ENCODE measurements at places on chromosomes 6 and 20.

- no peak for DNase-seq
Measured at GRCh38 chr6:6512711-6513110, 75.8 kb upstream of the LY86 start.

DNA sequence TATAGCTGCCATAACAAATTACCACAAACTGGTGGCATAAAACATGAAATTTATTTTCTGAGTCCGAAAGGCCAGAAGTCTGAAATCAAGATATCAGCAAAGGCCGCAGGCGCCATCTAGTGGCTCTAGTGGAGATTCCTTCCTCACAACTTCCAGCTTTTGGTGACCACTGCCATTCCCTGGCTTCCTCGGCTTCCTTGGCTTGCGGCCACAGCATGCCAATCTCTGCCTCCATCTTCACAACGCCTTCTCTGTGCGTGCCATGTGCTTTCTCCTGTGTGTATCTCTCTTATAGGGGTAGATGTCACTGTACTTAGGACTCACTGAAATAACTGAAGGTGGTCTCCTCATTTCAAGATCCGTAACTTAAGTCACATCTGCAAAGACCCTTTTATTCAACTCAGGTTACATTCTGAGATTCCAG lies 5.4 kb upstream of the PLAGL1 start:
- peak; percentile 70 for DNase-seq

DNA sequence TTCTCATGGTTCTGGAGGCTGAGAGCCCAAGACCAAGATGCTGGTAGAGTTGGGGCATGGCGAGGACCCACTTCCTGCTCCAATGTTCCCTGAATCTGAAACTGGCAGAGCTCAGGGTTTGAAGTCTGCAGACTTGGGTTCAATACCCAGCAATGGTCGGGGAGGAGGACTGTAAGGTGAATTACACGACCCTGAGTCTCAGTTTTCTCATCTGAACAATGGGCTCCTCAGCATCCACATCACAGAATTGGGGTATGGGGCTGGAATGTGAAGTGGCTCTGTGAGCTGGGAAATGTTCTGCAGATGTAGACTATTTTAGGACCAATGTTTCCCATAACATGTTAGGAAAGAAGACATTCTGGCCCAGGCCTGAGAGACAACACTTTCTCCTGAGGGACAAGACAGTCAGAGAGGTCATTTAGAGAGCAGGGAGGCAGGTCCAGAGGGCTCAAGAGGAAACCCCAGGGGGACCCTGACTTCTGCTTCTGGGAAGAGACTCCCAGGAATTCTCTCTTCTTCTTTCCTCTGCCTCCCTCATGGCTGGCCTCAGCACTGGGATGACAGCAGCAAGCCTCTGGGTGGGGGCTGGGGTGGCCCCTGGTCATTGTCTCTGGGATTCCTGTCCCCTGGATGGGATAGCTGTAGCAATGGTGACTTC lies 141.3 kb upstream of the PMEPA1 start:
- DNase-seq = peak; percentile 36

DNA sequence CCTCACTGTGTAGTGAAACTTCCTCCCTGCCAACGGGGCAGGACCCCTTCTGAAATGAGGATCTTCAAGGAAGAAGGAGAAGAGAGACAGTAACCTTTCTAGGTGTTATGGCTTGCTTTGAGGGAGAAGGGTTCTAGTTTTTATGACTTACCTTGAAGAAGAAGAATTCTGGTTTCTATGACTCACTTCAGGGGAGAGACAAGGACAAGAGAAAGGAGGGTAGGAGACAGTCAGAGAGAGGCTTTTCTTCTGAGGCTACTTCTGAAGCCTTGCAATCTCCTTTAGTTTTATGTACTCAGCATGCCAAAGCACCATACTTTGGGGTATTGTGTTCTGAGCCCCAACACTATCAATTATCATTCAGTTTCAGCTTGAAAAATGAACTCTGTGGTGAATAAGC lies 25.8 kb upstream of the IBTK start:
- DNase-seq = no peak

- DNase-seq = no peak
Measured at GRCh38 chr20:35091816-35092523, 637 bp downstream of the TRPC4AP start.

DNA sequence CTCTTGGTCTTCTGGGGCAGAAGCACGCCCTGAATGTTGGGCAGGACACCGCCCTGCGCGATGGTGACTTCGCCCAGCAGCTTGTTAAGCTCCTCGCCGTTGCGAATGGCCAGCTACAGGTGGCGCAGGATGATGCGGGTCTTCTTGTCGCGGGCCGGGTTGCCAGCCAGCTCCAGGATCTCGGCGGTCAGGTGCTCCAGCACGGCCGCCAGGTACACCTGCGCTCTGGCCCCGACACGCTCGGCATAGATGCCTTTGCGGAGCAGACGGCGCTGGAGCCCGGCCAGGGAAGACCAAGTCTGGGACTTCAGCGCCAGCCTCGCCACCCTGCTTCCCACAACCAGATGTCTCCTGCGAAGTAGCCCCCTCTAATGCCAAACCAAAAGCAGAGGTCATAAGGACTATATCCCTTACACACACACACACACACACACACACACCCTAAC lies 8.0 kb upstream of the SLC17A3 start:
- DNase-seq = peak; percentile 79

DNA sequence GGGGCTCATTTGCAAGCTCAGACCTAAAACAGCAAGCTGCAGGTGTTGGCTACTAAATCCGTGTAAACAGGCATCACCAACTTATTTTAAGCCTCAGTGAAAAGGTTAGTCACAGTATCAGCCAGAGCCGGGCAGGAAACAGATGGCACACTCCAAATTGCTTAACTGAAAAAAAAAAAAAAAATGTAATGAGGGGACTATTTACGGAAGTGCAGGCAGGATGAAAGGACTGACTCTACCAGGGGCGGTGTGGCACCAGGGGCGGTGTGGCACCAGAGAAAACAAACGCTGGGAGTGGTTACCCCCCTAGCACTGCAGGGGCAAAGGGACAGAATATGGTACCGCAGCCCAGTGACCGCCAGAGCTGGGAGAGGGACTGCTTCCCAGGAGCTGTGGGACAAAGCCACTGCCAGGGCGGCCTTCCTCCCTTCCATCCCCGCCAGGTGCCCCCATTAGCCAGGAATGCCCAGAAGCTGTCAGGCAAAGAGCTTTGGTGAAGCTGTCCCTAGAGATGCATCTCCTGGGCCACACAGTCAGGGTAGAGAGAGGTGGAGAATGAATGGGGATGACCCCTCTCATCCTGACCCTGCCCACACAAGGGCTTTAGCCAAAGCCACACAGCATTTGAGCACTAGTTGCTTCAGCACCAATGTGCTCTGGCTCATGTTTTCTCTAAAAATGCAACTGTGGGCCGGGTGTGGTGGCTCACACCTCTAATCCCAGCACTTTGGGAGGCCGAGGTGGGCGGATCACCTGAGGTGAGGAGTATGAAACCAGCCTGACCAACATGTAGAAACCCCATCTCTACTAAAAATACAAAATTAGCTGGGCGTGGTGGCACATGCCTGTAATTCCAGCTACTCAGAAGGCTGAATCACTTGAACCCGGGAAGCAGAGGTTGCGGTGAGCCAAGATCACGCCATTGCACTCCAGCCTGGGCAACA lies 39.6 kb upstream of the GFOD1 start:
- no peak for DNase-seq

- DNase-seq = no peak
Measured at GRCh38 chr6:22437665-22438064, 131.7 kb upstream of the HDGFL1 start.

DNA sequence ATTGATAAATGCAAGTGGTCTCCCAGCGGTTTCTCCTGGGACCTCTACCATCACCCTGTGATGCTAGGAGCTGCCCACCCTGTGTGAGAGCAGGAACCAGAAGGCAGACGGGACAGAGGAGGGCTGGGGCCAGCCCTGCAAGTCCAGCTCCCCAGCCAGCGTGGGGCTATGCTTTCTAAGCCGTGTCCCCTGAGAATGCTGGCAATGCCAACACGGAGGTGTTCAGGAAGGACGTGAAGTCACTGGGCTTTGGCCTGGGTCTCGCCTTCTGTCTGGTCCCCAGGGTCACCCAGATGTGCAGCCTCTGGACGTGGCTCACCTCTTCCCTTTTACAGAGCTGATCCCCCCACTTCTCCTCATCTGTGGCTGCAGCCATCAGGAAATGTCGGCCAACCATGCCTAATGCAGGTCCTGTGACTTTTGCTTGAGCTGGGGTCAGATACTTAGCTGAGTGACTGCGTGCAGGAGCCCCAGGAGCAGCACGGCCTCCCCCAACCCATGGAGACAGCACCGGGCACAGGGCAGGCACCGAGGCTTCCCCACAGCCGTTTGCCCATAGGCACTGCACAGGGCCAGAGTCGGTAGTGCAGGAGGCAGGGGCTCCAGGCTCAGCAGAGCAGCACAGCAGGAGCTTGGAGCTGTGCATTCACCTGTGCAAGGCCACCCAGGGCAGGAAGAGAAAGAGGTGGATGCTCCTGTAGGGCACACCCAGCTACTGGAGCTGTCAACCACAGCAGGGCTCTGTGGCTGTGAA lies 66.2 kb downstream of the GNAS-AS1 start:
- DNase-seq = no peak

DNA sequence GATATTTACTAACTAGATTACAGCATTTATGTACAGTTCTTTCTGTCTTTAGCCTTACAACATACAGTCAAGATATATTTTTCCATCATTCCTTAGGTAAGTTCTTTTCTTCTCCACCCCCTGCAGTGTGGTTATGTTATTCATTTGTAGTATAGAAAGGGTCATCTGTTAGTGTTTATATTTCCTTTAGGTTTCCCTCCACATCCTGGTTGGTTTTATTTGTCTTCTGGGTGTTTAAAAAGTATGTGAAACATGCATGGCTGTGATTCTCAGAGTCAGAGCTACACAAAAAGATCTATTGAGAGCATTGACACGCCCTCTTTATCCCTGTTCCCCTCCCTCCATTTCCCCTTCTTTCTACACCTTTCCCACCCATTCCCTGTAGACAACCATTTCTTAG lies 20.1 kb downstream of the DHX35 start:
- DNase-seq = no peak

DNA sequence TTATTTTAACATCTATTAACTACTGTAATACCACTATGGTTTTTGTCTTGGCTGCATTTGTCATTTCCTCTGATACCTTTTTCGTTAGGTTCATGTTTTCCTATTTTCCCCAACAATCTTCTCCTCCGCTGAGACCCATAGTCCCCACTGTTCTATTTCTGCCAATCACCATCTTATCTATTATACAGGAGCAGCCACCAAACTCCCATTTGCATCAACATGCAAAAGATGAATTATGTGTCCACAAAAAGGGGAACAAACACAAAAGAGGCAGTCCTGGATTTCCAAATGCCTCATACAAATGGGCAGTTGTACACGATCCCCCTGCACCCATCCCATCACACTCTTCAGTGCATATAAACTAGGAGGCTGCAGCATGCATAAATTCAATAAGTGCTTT lies 121.7 kb upstream of the MYLIP start:
- no peak for DNase-seq

GRCh38 chr6:74734901-74735300 lies 471.0 kb downstream of the COL12A1 start:
- no peak for DNase-seq

DNA sequence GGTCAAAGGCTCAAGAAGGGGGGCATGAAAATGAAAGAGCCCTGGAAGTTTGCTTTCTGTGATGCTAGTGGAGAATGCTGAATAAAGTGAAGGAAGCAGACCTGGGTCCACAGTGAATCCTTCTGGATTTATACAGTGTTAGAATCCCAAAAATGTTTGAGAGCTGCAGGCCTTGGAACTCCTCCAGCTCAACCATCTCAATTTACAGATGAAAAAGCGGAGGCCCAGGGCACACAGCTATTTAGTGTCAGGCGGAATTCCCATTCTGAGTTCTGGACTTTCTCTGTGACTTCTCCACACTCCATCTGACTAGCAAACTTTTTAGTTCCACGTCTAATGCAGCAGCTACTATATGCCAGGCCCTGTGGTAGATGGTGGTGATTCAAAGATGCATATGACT lies 1.5 kb upstream of the PRSS35 start:
- DNase-seq = no peak

DNA sequence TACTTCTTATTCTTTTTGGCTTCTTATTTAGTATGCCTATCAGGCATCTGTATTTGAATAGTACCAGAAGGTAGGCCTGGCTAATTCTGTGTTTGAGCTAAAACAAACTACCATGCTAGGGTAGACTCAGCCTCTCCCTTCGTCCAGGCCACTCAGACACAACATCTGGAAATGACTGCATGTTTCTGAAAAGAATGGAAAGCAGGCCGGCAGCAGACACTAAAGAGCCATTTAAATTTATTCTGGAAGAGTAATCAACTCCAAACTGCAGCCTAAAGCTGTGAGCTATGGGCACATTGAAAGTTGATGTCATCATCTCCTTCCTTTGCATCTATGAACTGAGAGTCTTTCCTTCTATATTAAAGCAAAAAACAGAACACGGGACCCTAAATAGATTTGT lies 70.9 kb upstream of the SAMD5 start:
- DNase-seq = no peak

- DNase-seq = no peak
Measured at GRCh38 chr20:25544311-25544710, 41.0 kb downstream of the NINL start.

- DNase-seq = no peak
Measured at GRCh38 chr20:8433291-8433690, 301.2 kb downstream of the PLCB1 start.

GRCh38 chr6:151286214-151286613 lies 46.4 kb downstream of the AKAP12 start:
- no peak for DNase-seq

- DNase-seq = no peak
Measured at GRCh38 chr20:1804554-1804956, 90.7 kb upstream of the SIRPA start.

DNA sequence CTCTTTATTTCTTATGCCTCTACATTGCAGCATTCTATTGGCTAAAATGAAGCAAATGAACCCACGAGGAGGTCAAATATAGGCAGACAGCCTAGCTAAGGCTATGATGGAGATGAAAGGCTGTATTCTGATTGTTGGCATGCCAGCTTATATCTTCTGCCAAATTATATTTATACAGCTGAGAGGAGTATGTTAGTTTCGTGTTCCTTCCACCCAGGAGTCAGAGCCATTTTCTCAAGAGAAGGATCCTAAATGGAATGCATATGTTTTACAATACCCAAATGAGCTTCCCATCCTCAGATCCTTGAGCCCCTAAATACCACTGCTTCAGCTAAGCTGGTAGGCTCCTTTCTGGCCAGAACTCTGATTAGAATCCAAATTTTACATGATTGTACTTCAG lies 178.4 kb upstream of the HDDC2 start:
- DNase-seq = no peak

GRCh38 chr20:10093087-10093591 lies 58.4 kb downstream of the ANKEF1 start:
- no peak for DNase-seq

- DNase-seq = no peak
Measured at GRCh38 chr6:63236398-63236817, 25.1 kb downstream of the FKBP1C start.

DNA sequence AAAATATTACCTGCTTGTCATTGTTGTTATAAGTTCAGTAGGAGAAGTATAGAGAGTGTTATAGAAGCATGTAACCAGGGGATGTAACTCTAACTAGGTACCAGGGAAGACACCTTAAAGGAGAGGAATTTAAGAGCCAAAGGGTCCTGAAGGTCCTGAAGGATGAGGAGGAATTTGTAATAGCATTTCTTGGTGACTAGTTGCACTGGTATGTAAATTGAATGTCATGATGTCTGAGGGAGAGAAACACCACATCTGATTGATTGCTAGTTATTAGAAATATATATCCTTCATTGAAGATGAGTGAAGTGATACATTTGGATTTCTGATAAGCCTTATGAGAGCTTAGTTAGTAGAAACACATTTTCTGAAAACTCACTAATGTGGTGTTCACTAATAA lies 643.8 kb downstream of the RFPL4B start:
- no peak for DNase-seq
